Activated effector memory CD4-positive, alpha-beta T cell treated with Interleukin-2 at 50 U/mL for 16 hours (primary cell): ENCODE measurements at places on chromosomes 1 and 21.

GRCh38 chr1:997993-998744, 1.7 kb downstream of the HES4 start:
- no peak for DNase-seq

- no peak for DNase-seq
These were observed 324.8 kb downstream of the RWDD3 start for GRCh38 chr1:95558791-95559190.

DNA sequence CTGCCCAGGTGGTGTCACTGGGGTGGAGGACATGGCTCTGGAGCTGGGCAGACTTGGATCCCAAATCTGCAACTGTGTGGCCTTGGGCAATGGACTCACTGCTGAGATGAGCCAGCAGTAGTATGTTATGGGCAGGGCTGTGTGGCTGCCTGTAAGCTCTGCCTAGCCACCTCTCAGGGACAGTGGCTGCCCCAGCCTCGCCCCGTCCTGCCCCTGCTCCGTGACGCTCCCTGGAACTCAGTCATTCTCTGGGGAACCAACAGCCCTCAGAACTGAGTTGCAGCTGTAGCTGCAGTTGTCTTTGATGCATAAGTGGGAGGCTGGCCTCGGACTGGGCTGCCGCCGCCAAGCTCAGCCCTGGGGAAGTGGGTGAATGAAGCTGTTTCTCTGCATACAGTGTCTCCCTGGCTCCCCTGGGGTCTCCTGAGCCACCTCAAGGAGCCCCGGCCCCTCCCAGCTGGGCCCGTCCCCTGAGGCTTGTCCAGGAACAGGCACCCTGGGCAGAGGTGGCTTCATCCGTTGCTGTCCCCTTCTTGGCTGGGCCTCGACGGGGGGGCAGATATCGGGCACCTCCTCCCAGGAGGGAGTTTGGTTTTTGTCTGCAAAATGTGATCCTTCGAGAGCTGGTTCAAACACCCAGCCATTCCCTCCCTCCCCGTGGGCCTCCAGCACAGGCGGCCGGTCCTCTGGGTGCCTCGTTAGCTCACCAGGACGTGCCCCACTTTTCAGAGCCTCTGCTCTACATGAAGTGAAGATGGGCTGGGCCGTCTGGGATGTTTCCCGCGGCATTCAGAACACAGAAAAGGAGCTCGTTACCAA, 26.2 kb upstream of the PLCH2 start:
- DNase-seq: no peak

DNA sequence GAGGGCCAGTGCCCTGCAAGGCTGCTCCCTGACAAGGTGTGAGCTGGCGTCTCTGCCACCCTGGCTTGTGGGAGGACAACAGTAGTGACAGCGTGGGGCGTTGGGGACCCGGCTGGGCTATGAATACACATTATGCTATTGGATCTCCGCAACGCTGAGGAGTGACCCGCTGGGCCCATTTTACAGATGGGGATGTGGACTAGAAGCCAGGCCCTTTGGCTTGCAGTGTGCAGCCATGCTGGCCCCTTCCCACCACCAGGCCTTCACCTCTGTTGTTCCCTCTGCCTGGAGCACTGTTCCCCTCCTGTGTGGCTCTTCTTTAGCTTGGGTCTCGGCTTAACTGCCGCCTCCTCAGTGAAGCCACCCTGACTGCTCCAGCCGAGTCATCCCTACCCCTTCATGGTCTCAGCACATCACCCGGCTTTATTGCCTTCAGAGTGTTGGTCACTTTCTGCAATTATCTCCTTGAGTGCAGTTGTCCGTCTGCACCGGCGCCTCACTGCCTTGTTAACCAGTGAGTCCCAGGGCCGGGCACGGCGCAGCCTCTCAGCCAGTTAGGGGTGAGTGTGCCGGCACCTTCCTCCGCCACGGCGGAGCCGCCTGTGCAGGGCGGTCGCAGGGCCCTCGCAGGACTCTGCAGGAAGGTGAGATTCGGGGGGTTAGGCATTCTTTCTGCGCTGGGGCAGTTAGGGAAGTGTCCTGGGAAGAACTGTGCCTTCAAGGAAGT, 84.4 kb upstream of the ACTL8 start:
- no peak for DNase-seq

DNA sequence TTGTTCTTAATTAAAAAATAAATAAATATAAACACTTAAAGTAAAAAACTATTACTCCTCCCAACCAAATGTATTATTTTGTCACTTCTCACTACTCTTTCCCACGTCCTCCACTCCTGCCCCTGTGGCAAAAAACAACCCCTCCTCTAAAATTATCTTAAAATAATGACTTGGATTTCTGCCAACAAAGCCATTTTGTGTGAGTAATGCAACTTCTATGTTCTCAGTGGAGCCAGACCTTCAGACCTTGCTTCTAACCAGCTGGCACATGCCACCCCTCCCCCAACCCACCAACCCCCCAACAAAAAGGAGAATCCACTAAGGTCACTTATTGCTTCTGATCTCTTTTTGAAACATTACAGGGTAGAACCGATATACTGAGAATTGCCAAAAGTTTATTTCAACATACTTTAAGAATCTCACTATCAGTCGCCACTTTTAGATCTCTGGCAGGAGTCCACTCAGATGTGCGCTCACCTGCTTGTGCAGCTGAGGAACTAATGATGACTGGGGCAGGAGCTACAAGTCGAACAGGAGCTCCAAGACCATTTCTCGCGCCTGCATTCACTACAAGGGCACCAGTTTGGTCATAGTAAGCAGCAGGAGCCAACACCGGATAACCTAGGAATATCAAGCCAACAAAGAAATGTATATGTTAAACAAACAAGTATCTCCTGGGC, 58.3 kb upstream of the SDC3 start:
- DNase-seq: no peak

DNA sequence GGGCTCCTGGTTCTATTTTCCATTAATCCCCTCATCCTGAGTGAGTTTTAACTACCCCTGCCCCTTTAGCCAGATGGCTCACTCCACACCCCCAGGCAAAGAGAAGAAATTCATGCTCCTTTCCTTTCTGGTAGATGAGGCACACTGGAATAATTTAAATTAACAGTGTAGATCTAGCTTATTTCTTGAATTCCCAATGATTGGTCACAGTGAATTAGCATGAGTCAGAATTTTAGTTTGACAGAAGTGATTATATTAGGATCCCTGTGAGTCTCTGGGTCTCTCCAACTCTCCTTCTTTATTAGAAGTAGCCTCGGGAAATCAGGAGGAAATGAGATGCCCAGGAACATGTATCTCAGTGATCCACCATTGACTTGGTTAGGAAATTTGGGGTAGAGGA, 103.1 kb upstream of the KAZN start:
- DNase-seq: no peak

- DNase-seq: no peak
These were observed 13.4 kb downstream of the PLEKHO1 start for GRCh38 chr1:150162862-150163706.

GRCh38 chr1:24294716-24295371, 24.3 kb upstream of the GRHL3 start:
- no peak for DNase-seq

DNA sequence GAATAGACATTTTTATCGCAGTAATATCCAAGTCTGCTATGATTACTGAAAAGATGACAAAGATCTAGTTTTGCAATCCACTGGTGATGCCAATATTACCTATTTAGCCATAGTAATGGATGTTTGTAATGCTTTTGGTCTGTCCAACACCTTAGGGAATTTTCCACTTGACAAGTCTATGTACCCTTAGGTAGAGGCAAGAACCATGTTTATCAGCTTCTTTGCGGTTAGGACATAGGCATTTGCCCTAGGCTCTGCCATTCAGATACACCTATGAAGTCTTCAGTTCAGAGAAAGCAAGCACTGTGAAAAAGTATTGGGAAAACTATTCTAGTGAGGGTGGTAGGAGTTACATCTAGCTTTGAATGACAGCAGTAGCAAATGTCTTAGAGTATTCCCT, 40.2 kb upstream of the SLC35D1 start:
- DNase-seq: no peak

- no peak for DNase-seq
These were observed 50.3 kb upstream of the L1TD1 start for GRCh38 chr1:62144238-62144831.

DNA sequence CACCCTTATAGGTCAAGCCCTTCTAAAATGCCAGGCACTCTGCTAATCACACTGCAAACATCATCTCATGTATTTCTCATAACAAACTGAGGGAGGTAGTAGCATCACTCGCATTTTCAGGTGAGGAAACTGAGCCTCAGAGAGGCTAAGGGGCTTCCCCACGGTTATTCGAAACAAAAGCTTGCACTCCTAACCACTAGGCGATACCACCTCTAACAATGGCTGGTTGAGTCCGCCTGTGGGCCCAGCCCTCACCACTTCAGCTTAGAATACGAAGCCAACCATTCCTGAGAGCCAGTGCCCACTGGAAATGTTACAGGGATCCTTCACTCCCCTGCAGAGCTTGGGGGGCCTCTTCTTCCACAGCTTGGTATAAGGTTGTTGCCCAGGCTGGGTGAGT, 65.3 kb upstream of the TENT5C start:
- no peak for DNase-seq
